ENCODE measurements at places on chromosomes 3 and 15.
A peak's percentile ranks its signal among the peaks of the same experiment; 100 is the strongest.

GRCh38 chr3:113185194-113185835 is 26.0 kb upstream of the BOC start:
- no peak for DNase-seq

DNA sequence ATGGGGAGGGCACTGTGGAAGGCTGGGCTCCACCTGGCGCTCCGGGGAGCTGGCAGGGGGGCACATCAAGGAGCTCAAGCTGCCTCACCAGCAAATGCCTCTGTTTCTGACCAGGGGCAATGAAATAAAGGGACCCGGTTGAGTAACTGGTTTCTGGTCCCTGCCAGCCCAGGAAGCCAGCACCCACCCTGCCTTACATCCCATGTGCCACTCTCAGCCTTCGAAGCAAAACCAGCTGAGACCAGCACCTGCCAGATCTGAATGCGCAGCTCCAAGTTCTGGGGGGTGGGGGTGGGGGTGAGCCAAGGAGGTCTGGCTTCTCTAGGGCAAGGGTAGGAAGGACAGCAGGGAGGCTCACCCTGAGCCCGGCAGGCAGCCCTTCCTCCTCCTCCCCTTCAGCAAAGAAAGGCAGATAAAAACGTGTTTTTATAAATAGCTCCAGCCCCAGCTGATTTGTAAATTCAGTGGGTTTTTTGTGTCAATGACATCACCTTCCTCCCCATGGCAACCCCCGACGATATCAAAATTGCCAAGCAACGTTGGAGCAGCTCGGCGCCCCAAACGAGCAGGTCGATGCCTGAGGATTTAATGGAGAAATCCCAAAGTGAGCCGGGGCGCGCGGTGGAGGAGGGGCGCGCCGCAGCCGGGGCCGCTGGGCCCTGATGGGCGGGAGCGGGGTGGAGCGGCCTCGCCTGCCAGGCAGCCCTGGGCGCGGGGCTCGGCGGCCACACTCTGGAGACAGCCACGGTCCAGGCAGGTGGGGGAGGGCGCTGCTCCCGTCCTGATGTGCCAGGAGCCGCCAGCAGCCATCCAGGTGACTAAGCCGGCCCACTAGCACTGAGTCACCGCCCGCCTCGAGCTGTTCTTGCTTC is at the start of gene PAK6:
PAK6 (plus strand) TSS at position 532 of the 872 bp plus-strand sequence. CDS start 25,723 bp downstream, outside the sequence.
- DNase-seq = peak; percentile 7

GRCh38 chr3:58204720-58205119 is 6.1 kb downstream of the DNASE1L3 start:
- DNase-seq = no peak

- DNase-seq = no peak
These were observed 56.5 kb downstream of the FMN1 start for GRCh38 chr15:33138000-33138399.

- no peak for DNase-seq
These were observed 75.6 kb downstream of the ADAMTS17 start for GRCh38 chr15:100266166-100266565.

GRCh38 chr3:187040516-187041361 is 98.6 kb downstream of the RPL39L start:
- no peak for DNase-seq

- DNase-seq = no peak
These were observed 101.5 kb downstream of the PGPEP1L start for GRCh38 chr15:98905963-98906711.

DNA sequence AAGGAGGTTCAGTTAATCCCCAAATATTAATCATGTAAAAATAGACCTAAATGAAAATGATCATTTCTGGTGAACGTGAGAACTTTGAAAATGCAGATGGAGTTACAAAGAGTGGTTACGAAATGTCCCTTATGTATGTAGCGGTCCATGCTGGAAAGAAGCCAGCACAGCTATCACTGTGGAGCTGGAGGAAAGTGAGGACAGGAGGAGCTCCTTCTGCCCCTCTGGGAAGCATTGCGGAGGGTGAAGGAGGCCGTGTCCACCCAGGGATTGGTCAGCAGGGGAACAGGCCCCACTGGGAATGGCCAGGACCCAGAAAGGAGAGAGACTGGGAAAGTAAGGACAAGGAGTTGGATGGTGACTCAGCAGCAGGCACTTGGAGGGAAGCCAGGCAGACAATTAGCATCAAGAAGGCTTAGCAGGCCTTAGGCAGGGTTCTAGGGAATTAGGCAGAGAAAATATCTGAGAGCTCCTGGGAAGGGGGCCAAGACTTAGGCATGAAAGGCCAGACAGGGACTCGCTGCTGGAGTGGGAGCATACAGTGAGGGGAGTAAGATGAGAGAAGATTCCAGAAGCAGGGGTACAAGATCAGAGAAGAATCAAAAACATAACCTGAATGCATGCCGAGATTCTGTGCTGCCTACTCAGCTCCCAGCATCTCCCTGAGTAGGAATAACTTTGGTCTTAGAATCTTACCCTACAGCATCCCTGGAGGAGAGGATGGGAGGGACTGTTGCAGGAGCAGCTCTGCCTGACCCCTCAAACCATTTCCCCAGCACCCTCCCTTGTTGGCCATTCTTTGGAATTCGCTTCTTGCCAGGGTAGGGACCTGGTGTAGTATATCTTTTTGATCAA is 171.0 kb upstream of the UMPS start:
- DNase-seq = no peak

DNA sequence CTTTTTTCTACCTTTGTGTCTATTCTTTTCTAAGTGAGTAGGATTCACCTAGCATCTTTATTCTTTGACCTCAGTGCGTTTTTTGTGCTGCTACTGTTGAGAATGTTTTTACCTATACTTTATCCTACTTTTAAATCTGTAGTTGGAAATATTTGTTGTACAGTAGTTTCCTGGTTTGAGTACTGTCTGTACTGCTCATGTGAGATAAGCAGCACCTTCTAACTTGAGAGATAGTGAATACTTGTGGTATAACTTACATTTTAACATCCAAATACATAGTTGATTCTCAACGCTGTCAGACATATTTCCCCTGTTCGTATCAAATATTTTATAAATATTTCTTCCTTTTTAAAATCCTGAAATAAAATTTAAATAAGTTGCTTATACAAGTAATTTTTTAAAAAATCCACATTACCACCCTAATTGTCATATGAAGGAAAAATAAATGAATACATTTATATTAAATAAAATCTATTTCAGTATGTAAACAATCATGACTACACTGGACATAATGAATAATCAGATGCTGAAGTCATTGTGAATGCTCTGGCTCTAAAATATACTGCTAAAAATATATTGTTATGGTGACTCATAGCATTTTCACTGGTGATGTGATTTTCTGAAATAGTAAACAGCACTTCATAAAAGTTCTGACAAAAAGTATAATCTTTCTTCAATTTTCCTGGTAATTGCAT is 17.4 kb downstream of the ATP11B start:
- DNase-seq = no peak

DNA sequence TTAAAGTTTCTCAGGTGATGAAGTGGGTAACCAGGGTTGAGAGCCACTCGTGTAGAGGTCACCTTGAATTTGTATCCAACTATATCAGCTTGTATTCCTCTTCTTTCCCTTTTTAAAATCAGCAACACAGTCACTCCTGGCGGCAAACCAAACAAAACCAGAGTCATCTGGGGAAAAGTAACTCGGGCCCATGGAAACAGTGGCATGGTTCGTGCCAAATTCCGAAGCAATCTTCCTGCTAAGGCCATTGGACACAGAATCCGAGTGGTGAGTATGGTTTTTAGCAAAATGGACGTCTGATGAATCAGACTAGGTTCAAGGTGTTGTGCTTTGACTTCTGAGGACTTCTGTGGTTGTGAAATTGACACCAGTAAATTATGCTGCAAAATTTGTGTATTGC is 3.9 kb downstream of the RPL35A start:
- no peak for DNase-seq

GRCh38 chr3:148246291-148246923 is 451.3 kb upstream of the AGTR1 start:
- DNase-seq = no peak

DNA sequence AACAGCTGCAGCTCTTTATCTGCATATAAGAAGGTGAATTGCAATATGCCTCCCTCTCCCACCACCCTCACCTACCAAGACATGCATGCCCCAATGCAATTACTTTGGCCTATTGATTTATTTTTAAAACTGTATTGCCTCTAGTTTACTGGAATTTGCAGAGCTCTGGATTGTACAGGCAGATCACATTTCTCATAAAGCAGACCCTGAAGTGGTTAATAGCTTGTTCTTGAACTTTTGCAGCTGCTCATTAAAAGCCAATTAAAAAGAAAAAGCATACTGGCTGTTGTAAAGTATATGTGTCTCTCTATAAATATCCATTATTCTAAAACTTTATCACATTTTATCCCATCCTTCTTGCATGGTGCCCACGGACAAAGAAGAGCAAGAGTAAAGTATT is 221.5 kb upstream of the TOPAZ1 start:
- DNase-seq = no peak

DNA sequence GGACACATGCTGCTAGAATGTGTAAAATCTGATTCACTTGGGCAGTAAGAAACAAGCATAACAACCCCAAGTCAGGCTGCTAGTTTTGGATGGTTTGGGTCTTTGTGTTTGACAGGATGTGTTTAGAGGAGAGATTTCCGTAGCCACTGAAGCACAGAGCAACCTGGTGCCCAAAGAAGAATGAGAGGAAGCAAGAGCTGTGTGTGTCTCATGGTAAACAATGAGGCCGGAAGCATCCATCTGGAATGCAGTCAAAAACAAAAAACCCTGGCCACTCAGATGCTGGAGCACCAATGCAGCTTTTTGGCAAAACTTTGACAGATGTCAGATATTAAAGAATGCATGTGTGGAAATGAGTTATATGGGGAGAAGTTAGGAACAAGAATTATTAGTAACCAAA is 39.4 kb upstream of the SNRK start:
- DNase-seq = peak; percentile 18

- DNase-seq = peak; percentile 57
These were observed 23.1 kb upstream of the MCCC1 start for GRCh38 chr3:183122257-183122932.

DNA sequence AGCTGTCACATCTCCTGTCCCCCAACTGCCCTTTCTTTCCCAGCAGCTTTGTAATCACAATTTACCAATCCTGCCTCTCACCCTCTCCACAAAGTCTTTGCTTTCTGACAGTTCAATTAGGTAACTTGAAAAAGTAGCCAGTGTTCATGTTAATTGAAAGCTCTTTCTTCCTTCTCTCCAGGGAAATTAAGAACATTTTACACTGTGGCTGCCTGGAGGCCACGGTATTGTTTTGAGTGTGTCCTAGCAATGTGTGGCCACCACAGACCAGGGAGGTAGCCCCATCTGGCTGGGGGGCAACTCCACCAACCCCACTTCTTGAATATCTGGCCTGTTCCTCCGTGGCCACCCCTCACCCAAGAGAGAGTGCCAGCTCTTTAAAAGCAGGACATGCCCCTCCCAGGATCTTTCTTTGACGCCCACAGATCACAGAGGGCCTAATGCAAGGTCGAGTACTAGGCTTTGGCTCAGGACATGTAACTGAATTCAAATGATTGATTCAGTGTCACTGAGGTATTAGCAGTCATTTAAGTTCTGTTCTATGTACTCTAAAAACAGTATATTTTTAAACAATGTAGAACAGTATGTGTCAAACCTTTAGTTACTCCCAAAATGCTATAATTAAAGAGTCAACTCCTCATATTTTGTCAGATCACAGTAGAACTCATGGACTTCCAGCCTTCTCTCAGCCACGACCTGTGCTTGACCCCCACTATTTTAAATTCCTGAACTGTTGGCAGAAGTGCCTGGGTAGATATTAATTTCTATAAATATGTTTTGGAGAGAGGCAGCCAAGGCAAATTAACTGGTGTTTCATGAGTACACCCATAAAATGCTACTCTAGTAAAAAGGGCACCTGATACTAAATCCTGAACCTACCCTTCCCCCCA is 164.5 kb downstream of the TNIK start:
- no peak for DNase-seq

DNA sequence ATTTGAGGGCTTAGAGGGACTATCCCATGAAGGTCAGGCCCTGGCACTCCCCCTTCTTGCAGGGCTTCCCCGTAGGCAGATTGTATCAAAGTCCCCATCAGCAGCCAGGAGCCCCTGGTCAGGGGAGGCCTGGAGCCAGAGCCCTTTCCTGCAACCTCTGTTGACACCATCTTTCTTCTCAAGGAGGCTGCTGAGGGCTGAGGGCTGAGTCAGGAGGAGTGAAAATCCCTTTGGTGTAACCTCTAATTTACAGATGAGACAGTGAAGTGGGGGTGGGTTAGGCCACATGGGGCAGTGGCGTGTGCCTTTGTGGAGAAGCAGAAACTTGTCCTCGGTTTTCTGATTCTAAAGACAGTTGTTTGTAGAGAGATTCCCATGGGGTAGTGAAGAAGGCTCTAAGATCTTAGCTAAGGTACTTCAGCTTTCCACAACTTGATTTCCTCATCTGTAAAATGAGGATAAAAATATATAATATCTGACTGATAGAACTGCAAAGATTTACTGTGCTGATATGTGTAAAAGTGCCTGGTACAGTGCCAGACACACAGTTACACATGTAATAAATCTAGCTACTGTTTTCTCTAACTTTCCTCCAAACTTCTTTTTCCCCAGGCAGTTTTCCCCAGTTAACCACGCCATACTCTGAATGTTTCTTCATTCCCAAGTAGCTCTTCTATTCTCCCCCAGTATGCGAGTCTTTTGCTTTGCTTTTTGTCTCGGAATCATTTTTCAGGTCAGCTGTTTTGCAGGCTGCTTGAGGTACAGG is 249.4 kb upstream of the TPM1 start:
- no peak for DNase-seq

- no peak for DNase-seq
These were observed 107.8 kb upstream of the BCL6 start for GRCh38 chr3:187852842-187853730.

DNA sequence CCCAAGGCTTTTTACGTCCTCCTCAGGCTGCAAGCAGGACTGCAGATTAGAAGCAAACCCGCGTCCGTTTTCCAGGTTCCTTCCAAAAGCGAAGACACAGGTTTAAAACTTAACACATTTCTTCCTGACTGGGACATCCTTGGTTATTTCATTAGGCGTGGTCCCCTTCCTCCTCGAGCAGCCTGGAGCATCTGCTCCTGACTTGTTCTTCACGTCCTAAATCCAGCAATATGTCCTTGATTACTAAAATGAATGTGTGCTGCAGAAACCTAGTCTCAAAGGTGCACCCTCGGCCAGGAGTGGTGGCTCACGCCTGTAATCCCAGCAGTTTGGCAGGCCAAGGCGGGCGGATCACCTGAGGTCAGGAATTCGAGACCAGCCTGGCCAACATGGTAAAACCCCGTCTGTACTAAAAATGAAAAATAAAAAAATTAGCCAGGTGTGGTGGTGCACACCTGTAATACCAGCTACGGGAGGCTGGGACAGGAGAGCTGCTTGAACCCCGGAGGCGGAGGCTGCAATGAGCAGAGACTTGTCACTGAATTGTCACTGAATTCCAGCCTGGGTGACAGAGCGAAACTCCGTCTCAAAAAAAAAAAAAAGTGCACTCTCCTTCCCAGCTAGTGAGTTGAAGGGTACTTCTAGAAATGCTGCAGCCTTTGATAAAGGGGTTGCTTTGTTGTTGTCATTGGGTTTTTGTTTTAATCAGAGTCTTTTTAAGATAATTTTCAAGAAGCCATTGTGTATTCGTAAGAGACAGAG is 842 bp upstream of the LRIG1 start:
- no peak for DNase-seq

- no peak for DNase-seq
These were observed 466.1 kb upstream of the ATP11B start for GRCh38 chr3:182327196-182327681.

- no peak for DNase-seq
These were observed 6.8 kb upstream of the KBTBD12 start for GRCh38 chr3:127908202-127908601.

GRCh38 chr15:31476236-31476810 is 149.7 kb downstream of the KLF13 start:
- no peak for DNase-seq

Data from CD4-positive, alpha-beta T cell treated with Interleukin-12 subunit alpha and Interleukin-12 subunit beta, for 1 hour (primary cell).